Lung (tissue), 17 donors: ENCODE measurements at places on chromosomes 5 and 9. TPM values are rescaled to one million over a fixed set of nuclear protein-coding genes. Genes with fewer than 3 reads are reported as not detected.

DNA sequence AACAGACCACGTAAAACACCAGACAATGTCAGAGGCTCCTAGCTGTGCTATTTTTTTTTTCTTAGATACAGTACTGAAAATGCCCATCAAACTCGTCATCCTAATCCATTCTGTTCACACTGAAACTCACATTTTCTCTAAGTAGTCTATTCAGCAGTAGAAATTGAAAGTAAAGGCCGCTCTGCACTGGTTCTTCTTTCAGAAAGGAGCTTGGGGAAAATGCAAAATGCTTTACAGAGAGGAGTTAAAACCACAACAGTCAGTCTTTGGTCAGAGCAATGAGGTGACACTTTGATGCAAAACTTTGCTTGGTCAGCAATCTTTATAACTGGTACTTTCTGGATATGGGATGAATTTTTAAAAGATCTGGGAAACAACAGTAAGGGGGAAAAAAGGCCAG, 43.8 kb upstream of the SUSD1 start:
- no peak for DNase-seq

GRCh38 chr9:126531591-126531990, 82.1 kb upstream of the LMX1B start:
- DNase-seq: no peak

DNA sequence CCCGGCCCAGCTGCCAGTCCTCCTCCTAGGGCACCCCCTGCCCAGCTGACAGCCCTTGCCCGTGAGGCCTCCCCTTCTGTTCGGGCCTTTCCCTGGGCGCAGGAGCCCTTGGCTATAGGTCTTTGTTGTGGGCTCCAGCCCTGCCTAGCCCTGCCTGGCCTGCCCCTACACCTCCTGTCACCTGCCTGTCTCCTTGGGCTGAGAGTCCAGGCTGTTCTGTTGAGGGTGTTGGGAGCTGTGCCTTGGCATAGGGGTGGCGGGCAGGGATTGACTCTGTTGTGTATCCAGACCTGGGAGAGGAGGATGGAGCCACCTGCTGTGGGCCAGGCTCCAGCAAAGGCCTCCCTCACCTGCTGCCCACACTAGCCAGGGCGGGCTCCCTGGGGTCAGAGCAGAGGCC, 11.6 kb downstream of the FCN2 start:
- DNase-seq: no peak

- DNase-seq: no peak
These were observed 81.2 kb downstream of the PRLR start for GRCh38 chr5:35149041-35149440.

DNA sequence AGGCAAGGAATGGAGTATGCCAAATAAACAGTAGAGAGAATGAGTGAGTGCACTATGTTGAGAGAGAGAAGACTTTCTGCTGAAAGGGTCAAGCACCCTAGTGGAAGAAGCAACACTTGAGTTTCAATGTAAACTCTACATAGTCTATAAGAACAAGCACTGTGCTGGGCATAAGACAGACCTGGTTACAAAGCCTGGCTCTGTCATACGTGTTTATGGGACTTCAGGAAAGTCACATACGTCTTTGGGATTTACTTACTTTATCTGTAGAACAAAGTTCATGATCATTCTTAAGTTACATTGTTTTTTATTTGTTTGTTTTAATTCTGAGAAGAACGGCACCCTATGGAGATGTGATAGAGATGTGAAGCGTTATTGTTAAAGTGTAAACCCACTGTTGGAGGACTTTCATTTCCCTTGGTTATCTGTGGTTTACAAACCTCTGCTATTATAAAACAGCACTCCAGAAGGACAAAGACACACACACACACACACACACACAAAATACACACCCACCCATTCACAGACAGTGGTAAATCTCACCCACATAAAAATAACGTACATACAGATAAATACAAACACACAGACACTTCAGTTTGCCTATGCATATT, 70.7 kb upstream of the TRIM32 start:
- no peak for DNase-seq

GRCh38 chr9:81113453-81114124, 575.8 kb downstream of the TLE1 start:
- DNase-seq: no peak

DNA sequence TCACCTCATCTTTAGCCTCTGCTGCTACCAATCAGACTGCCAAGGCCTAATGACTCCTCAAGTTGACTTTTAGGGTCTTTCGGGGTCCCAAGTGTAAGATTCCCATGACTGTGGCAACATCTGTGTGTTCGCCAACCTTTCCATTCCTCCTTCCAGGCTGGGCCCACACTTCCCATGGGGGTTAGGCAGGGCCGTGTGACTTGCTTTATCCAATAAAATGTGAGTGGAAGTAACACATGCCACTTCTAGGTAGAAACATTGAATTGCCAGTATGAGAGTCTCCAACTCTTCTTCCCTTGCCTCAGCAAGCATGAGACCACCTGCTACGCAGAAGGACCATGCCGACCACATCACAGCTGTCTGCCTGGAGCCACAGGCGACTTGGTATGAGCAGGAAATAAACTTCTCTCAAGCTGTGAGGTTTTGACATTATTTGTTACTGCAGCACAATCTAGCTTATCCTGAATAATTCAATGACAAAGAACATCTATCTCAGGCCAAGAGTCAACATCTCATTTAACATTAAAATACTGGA, 190.4 kb upstream of the IER5L start:
- no peak for DNase-seq

- no peak for DNase-seq
These were observed 121.3 kb downstream of the ADAMTS2 start for GRCh38 chr5:179223961-179224360.

The ADRA1B gene
- 1.5 TPM for total RNA-seq

The IL12B gene
- total RNA-seq: 0.11 TPM
